Amniotic epithelial cell (primary cell): ENCODE measurements at places on chromosomes 2 and 18.
A peak's percentile ranks its signal among the peaks of the same experiment; 100 is the strongest.

DNA sequence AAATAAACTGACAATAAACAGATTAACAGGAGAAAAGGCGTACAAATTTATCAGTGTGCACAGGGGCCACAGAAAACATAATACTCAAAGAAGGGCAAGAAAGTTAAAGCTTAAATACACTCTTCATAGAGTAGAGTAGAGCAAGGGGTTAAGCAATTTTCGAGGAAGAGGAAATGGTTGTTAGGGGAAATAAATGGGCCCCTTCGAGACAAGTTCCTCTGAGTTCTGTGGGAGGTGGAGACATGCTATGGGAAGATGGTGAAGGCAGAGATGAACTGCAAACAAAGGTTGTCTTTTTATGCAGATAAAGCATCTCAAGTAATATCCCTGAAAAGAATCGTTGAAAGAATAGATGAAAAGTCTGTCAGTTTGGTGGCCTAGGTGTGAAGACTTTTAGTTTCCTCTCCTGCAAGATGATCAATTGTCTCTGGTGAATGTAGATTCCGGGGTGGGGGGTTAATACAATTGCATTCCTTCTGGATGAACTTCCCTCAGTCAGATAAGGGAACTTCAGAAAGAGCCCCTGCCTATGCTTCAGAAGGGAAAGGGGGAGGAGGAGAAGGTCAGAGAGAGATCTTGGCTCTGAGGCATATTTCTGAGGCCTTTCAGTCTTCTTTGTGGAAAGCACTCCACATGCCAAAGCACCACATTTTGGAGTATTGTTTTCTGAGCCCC lies 127.0 kb downstream of the METTL4 start:
- DNase-seq, result no peak

DNA sequence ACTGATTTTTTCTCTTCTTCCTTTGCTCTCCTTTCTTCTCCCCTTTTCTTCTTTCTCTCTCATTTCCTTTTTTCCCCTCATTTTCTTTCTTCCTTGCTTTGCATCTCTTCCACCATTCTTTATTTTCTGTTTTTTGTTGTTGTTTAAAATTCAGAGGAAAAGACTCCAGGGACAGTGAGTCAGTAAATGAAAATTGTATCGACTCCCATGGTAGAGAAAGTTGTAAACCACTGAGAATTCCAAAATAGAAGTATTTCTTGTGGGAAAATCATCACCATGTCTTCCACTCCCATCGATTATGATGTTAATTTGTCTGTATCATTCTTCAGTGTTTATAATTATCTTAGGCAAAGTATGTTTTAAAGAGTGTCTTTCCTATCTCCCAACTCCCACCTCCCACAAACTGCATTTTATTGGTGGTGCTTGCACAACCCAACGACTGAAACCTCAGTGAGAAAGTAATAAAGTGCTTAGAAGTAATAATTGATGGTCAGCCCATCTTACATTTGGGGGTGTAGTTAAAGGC lies 134.3 kb downstream of the IRS1 start:
- no peak for DNase-seq

DNA sequence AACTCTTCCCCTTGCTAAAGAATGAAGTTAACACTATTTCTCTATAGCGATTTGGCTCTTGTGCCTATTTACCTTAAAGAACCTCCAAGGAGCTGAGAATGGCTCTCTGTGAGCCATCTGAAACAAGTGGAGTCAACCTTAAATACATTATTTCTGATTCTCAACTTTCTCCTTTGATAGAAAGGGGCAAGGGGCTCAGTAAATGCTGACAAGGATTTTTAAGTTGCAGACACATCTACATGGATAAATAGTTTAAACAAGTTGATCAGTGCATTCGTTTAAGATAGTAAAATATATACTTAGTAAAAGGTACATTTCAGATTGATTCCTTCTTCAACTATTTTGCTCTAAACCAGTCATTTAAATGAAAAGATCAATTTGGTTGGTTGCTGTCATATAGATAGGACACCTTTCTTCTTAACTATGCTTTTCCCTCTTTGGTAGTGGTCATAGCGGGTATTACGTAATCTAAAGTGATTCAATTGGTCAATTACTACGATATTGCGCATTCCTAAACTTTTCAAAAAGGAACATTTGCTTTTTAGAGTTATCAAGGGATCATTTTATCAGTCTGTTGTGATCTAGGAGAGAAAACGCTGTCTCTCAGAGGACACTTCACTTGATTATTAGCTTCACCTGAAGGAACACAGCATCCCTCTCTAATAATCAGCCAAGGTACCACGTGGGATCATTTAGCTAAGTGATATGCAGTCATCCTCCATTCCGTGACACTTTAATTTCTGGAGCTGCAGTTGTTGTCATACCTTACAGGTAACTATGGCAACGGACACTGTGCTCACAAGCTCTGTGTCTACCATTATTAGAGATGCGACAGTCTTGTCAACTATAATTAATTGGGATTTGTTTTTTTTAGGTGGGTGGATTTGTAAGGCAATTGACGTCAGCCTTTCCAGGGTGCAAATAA lies 50.9 kb upstream of the KCNE4 start:
- DNase-seq, result no peak

DNA sequence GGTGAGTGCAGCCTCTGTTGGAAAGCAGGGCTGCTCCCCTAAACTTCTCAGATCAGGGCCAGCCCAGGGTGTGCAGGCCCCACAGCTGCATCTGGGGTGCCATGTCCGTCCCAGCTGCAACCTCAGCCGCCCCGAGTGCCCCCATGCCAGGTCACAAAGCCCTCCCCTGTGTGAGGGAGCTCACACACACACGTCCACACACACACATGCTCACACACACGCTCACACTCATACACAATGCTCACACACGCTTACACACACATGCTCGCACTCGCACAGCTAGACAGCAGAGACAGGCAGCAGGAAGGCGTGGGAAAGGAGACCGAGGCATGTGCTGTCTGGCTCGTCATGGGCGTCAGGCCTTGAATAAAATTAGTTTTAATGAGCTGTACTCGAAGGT lies 55.4 kb downstream of the ADI1 start:
- no peak for DNase-seq

GRCh38 chr2:209424199-209424701 lies 403 bp downstream of the MAP2 start:
- no peak for DNase-seq

DNA sequence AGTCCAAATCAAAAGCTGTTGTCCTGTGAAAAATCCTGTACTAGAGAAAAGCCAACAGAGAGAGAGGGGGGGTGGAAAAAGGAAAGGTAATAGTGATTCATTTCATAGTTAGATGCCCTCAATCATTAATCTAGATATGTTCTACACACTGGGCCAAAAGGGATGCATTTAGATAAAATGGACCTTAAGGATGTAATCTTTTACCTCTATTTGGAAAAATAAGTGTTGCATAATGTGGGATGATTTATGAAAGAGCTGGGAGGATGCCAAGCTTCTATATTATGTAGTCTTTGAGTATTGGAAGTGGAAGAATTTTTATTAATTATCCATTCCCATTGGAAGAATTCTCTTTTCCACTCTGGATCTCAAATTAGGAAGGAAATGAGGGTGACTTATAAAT lies 480.5 kb upstream of the ZEB2 start:
- peak; percentile 79 for DNase-seq

- DNase-seq, result no peak
These were observed 428 bp upstream of the MAP3K20 start for GRCh38 chr2:173075056-173075780.

GRCh38 chr2:175892046-175892445 lies 110.0 kb downstream of the LNPK start:
- no peak for DNase-seq

GRCh38 chr18:79662034-79662433 lies 17.6 kb upstream of the CTDP1 start:
- no peak for DNase-seq

- DNase-seq, result no peak
These were observed 141.4 kb downstream of the SMAD7 start for GRCh38 chr18:48809365-48809764.

DNA sequence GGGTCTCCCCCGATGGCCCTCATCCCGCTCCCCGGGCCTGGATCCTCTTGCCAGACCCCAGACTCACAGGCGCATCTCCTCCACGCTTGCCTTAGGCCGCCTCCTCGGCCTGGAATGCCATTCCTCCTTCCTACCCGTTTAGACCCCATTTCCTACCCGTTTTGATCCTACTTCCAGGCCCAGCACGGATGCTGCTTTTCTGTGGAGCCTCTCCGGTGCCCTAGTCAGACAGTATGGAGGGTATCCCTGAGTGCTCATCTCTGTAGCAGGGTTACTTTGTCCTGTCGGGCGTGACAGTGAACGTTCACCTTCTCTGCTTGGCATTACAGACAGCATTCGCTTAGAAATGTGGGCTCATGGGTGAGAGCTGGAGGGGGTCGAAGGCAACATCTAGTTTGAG lies 9.3 kb downstream of the TOGARAM2 start:
- no peak for DNase-seq

DNA sequence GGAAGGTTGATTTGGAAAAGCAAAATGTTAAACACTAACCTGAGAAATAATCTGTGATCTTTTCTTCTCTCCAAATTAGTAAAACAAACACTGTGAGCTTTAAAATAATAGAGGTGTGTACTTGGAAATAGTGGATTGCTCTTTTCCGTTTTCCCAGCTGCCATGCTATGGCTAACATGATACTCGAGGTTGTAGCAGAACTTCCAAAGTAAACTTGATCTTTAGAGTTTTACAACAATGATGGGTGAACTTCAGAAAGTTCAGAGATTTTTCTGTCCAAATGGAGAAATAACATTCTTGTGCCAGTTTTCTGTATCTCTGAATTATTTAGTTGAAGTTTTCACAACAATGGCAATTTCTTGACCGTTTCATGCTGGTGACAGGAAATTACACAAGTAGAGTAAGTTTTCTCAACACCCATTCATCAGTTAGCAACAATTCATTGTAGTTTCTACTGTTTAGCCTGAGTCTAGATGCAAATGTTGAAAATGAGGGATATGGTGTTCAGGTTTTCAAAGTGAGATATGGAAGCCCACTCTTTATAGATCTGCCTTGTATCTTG lies 135.3 kb upstream of the CTAGE1 start:
- no peak for DNase-seq

DNA sequence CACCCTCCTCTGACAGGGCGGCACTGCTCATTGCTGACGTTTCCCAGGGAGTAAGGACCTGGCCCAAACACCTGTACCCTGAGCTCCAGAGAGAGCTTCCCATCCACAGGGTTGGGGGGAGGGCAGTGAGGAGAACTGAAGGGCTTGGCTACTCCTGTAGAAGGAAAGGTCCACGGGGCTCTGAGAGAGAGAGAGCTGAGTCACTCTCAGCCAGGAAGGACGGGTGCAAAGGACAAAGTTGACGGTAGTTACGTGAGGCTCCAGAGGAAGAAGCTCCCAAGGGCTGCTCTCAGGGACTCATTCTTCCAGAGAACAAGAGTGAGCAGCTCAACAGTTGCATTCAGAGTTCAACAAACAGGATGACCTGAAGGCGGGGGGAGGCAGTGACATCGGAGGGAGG lies 852.5 kb downstream of the GALR1 start:
- no peak for DNase-seq

DNA sequence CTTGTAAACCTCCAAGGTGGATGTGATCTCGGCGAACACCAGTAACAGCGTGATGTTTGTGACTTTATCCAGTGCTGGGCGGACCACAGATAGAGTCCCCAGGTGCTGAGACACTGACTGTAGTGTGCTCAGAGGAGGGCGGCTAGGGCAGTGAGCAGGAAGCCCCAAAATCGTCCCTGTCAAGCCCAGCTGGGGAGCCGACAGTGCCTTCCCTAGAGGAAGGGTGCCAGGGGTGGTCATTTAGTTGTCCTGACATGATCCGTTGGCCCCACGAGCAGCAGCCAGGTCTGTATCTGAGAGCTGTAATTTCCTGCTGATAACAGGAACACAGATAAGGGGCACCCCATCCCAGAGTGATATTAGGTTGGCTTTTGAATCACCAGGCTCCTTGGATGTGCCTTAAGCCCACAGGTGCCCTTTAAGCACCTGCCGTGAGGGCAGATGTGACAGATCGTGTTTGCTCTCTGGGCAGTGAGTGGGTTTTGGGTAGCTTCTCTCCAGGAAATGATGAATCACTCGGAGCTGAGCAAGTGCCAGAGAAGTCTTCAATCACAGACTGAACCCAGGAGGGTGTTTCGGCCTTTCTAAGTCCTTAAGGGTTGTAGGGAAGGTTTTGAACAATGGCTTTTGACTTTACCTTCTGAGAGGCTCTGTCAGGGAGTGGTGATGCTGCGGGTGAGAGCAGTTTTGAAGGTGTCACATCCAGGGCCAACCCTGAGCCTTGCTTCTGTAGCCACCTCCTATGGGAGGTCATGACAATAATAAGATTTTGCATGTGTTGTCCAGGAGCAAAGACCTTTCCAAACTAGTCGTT lies 7.7 kb downstream of the LPIN1 start:
- peak; percentile 50 for DNase-seq

DNA sequence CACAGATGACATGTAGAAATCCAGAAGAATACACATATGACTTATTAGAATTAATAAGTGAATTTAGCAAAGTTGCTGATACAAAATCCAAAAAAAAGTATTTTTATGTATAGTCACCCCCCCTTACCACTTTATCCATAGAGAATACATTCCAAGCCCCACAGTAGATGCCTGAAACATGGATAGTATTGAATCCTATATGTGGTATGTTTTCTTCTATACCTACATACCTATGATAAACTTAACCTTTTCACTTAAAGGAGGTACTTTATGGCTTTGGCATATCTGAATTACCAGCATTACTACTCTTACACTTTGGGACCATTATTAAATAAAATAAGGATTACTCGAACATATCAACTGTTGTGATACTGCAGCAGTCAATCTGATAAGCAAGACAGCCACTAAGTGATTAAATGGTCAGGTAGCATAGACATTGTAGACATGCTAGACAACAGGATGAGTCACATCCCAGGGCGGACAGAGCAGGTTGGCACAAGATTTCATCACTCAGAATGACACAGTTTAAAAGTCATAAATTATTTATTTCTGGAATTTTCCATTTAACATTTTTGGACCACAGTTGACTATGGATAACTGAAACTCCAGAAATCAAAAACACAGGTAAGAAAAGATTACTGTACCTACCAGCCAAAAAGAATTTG lies 208.2 kb upstream of the CHAC2 start:
- DNase-seq, result peak; percentile 0

GRCh38 chr18:67639872-67640271 lies 123.4 kb upstream of the DSEL start:
- DNase-seq, result no peak

- DNase-seq, result no peak
These were observed 961.3 kb upstream of the CELF4 start for GRCh38 chr18:38526922-38527321.

- DNase-seq, result no peak
These were observed 166.4 kb downstream of the GPD2 start for GRCh38 chr2:156602552-156602933.

DNA sequence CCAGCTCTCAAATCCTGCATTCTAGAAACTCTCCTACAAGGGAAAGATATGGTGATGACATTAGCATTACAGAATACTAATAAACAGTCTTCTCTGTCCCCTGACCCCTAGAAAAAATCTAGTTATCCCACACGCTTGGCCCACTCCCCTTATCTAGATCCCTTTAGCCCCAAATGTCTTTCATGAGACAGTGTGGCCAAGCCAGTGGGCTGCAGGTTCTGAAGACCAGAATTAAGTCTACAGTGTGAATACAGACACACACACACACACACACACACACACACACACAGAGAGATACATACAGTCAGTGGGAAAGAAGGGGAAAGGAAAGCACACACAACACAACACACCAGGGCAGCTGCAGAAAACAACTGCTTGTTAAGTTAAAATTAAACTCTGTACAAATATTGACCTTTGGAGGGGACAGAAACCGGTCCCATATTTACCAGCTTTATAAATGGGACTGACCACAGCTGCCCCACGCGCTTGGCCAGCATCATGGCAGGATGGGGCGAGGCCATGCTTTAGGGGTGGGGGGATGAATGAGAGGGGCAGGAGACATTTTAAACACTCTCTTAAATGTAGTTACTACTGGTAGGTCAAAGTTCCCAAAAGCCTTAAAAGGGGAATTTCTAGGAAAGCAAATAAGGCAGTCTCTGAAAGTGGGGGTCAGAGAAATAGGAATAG lies 49.1 kb downstream of the NHEJ1 start:
- DNase-seq, result no peak
